ENCODE measurements at places on chromosomes 5 and 9. TPM values are rescaled to one million over a fixed set of nuclear protein-coding genes. Genes with fewer than 3 reads are reported as not detected.

DNA sequence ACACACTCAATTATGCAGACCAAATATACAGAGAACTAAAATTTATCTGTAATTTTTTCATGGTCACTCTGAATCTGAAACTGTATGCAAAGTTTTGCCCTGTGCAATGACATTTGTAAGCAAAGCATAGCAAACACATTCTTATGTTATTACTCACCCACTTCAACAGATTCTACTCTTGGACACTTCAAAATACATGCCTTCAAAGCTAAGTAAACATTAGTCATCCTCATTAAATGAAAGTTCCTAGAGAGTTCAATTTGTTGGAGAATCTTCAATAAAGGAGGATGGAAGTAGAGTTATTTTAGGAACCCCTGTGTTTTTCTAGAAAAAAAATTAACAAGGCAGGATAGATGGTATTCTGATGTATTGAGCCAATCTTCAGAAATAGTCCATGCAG is 639.7 kb upstream of the C9orf72 start:
- H3K36me3 ChIP-seq, result no peaks in the 10 kb centered on the region
- H3K27ac ChIP-seq, result no peak overlapping the region

GRCh38 chr5:137096149-137097103 is 402.7 kb downstream of the SPOCK1 start:
- no peaks in the 10 kb centered on the region for H3K36me3 ChIP-seq
- no peak overlapping the region for H3K4me3 ChIP-seq
- H3K27me3 ChIP-seq, result no peaks in the 10 kb centered on the region
- no peak overlapping the region for H3K27ac ChIP-seq
- no peaks in the 10 kb centered on the region for H3K4me1 ChIP-seq

DNA sequence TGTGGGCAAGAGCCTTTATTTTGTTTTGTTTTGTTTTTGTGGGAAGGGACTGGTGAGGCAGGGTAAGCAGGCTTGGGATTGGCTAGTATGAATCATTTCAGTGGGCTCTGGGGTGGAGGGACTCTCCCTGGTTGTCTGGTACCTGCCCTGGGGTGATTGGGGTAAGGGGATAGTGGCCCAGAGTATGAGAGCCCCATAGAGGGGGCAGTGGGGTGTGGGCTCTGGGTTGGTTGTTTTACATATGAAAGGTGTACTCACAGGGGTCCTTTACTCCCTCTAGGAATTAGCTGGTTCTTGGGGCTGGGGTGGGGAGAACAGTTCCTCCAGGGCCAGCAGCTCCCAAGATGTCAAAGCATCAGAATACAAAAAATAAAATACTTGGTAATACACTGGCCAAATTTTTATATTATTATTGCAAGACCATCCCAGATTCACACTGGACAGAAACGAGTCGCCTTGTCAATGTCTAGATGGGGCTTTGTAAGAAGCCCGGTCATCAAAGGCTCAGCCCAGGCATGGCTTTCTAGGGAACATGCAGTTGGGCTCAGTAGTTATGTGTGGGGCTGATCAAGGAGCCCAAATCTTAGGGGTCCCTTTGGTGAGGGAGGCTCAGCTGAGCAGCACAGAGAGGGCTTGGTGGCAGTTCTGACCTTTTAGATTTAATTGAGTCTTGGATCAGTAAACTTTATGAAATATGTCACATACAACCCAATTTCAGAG is 190.5 kb downstream of the NXNL2 start:
- no peak overlapping the region for H3K27ac ChIP-seq
- H3K36me3 ChIP-seq, result no peaks in the 10 kb centered on the region
- no peaks in the 10 kb centered on the region for H3K27me3 ChIP-seq
- no peak for DNase-seq

The DMRT3 gene
- total RNA-seq, result not detected

- peaks cover 3% of the 10 kb centered on the region for H3K36me3 ChIP-seq
- H3K27me3 ChIP-seq, result no peaks in the 10 kb centered on the region
- DNase-seq, result peak; percentile 64
- peaks cover 14% of the 10 kb centered on the region for H3K4me1 ChIP-seq
- H3K27ac ChIP-seq, result no peak overlapping the region
Measured at GRCh38 chr5:146233441-146233840, 30.0 kb downstream of the RBM27 start.

GRCh38 chr5:95780597-95780996 is 41.9 kb downstream of the GLRX start:
- H3K4me3 ChIP-seq, result no peak overlapping the region
- H3K27ac ChIP-seq, result peak overlapping the region; percentile 7
- H3K27me3 ChIP-seq, result no peaks in the 10 kb centered on the region

DNA sequence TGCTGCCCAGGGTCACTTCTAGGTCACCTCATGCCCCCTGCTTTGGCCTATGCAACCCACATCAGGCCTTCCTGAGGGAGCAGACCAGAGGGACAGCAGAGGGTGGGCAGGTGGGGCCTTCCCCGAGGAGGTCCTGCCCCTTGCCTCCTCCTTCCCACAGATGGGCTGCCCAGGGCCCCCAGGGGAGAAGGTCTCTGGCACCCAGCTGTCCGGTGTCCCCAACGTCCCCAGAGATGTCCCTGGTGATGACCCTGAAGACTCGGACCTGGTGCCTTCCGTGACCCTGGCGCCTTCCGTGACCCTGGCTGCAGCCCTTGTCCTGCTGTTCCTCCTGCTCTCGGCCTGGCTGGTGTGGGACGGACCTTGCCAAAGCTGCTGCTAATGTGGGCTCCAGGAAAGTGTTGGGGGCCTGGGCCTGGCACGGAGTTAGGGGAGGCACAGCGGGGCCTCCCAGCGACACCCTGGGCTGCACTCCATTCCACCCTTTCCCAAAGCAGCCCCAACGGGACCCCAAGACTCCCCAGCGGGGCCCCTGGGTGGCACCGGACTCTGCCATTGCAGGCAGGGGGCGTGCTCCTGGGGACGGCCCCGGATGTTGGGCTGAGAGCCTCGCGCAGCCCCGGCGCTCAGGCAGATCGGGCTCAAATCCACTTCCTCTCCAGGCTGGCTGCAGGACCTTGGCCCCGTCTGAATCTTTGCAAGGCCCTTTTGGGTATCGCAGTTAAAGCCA is 6.8 kb upstream of the SLC2A6 start:
- peak overlapping the region; percentile 39 for H3K27ac ChIP-seq
- H3K4me1 ChIP-seq, result peaks cover 18% of the 10 kb centered on the region
- H3K27me3 ChIP-seq, result no peaks in the 10 kb centered on the region
- H3K36me3 ChIP-seq, result no peaks in the 10 kb centered on the region

GRCh38 chr9:83424831-83425230 is 113.4 kb downstream of the FRMD3 start:
- H3K4me1 ChIP-seq, result peaks cover 41% of the 10 kb centered on the region
- H3K27me3 ChIP-seq, result no peaks in the 10 kb centered on the region
- H3K36me3 ChIP-seq, result no peaks in the 10 kb centered on the region
- no peak overlapping the region for H3K4me3 ChIP-seq
- peak overlapping the region; percentile 15 for H3K27ac ChIP-seq
- no peak for DNase-seq

- no peak for DNase-seq
- peaks cover under 1% of the 10 kb centered on the region for H3K4me1 ChIP-seq
Measured at GRCh38 chr5:143041972-143042770, 272.0 kb downstream of the ARHGAP26 start.

The TAF11L10 gene
- total RNA-seq, result not detected

The PCDHGA9 gene
- total RNA-seq, result 4.9 TPM

DNA sequence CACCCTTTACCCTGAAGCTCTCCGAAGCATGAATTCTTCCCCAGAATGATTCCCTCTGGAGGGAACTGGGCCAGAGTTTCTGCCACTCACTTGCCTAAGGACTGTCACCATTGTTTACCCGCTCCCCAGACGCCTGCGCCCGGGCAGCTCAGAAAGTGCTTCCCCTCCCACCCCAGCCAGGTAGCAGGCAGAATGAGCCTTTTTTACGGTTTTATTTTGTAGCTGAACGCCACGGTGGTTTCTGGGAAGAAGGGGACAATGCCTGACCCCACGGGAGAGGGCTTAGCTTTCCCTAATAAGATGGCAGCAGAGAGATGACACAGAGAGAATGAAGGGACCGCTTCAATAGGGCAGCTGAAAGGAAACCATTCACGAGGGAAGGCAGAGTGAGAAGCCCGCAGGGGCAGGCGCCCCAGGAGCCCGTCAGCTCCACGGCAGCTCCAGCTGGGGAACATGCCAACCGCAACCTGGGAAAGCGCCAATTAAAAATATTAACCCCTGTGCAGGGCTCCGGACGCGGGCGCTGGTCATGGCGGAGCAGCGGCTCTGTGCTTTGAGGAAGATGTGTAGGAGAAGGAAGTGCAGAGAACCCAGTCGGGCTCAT is 20.4 kb upstream of the NTNG2 start:
- H3K27ac ChIP-seq, result no peak overlapping the region
- no peaks in the 10 kb centered on the region for H3K36me3 ChIP-seq
- peak; percentile 43 for DNase-seq
- H3K27me3 ChIP-seq, result peaks cover 5% of the 10 kb centered on the region
- H3K4me1 ChIP-seq, result peaks cover 14% of the 10 kb centered on the region

- no peak overlapping the region for H3K27ac ChIP-seq
- no peaks in the 10 kb centered on the region for H3K27me3 ChIP-seq
- H3K36me3 ChIP-seq, result no peaks in the 10 kb centered on the region
- no peak overlapping the region for H3K4me3 ChIP-seq
Measured at GRCh38 chr9:14104496-14104895, 209.4 kb downstream of the NFIB start.

- H3K27me3 ChIP-seq, result no peaks in the 10 kb centered on the region
- DNase-seq, result no peak
- H3K36me3 ChIP-seq, result no peaks in the 10 kb centered on the region
Measured at GRCh38 chr5:57302164-57302563, 128.3 kb downstream of the GPBP1 start.

DNA sequence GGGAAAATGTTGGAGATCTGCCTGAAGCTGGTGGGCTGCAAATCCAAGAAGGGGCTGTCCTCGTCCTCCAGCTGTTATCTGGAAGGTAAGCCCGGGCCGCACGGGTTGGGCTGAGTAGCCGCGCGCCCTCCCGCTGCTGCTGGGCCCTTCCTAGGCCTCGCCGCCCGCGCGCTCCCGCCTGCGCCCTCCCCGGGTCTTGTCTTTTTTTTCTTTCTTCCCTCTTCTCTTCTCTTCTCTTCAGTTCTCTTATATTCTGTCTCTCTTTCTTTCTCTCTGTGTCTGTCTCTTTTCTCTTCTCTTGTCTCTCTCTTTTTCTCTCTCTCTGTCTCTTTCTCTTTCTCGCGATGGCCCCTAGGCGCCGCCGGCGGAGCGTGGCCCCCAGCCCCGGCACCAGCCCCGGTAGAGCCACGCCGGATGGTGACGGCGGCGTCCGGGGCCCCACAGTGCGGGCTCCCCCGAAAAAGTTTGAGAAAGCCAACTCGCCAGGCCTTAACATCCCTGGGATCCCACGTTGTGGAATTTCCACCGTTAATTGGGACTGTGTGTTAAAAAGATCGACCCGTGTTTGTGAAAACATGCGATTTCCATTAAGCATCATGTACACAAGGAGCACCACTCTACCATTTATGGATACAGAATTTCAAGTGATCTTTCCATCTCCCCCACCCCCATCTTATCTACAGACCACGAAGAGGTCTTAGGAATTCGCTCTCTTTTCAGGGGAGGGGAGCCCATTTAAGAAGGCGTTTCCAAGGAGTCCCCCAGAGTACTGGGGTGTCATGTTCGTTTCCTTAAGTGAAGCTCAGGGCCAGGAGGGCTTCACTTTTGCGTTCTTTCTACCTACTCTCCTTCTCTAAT is 616 bp downstream of the ABL1 start:
- DNase-seq, result peak; percentile 61
- H3K36me3 ChIP-seq, result no peaks in the 10 kb centered on the region
- H3K27me3 ChIP-seq, result no peaks in the 10 kb centered on the region
- H3K4me3 ChIP-seq, result peak overlapping the region; percentile 41

- no peak for DNase-seq
- H3K27ac ChIP-seq, result no peak overlapping the region
- peaks cover 8% of the 10 kb centered on the region for H3K4me1 ChIP-seq
Measured at GRCh38 chr5:180347702-180348101, 5.4 kb downstream of the GFPT2 start.

- H3K4me1 ChIP-seq, result no peaks in the 10 kb centered on the region
- no peak overlapping the region for H3K4me3 ChIP-seq
- DNase-seq, result no peak
- no peak overlapping the region for H3K27ac ChIP-seq
- no peaks in the 10 kb centered on the region for H3K27me3 ChIP-seq
Measured at GRCh38 chr9:132391449-132391848, 15.2 kb downstream of the TTF1 start.

DNA sequence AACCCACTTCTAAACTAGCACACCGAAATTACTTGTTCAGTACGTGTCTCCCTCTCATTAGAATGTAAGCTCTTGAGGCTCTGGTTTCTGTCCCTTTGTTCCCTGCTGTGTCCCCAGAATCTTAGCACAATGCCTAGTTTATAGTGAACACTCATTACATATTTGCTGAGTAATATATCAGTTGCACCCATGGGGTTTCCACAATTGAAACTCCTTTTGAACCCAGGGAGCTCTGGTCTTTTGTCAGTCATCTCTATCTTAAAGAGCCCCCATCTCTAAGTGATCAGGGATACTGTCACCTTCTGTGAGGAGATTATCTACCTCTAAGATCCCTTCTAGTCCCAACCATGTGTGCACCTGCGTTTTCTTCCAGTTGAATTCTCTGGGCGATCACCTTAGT is 12.8 kb downstream of the CAMK4 start:
- no peak for DNase-seq
- H3K36me3 ChIP-seq, result no peaks in the 10 kb centered on the region
- H3K27ac ChIP-seq, result no peak overlapping the region
- H3K27me3 ChIP-seq, result no peaks in the 10 kb centered on the region
- no peak overlapping the region for H3K4me3 ChIP-seq

GRCh38 chr5:127590156-127590722 is 58.6 kb upstream of the CTXN3 start:
- no peak overlapping the region for H3K4me3 ChIP-seq
- H3K36me3 ChIP-seq, result no peaks in the 10 kb centered on the region
- no peak overlapping the region for H3K27ac ChIP-seq

DNA sequence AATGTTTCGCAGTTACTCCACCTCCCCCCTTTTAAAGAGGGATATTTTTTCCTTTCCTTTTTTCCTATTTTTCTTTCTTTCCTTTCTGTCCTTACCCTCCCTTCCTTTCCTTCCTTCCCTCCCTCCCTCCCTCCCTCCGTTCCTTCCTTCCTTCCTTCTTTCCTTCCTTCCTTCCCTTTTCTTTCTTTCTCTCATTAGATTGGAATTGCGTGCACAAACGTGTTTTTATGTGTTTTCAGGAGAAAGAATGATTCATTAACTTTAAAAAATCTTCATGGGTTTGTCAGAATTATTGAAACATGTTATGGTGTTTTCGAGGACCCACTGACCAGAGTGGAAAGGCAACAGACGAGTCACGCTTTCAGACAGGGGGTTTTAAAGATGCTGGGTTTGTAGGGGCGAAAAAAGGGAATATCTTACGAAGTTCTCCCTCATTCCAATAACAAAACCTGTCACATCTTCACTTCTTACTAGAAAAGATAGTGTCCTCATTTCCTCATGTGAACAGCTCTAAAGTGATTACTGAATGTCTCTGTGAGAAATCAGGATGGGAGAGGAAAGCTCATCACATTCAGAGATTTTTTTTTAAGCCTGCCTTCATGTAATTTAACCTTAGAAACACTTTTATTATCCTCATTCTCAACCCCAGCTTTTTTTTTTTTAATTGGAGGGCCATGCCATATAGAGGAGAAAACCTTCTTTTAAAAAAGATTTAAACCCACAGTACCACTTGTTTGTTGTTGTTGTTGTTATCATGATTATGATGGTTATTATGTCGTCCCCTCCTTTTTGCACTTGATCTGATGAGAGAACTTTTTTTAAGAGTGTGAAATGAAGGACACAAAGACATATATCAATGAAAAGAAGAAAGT is 21.9 kb downstream of the NR2F1 start:
- no peak for DNase-seq
- no peak overlapping the region for H3K27ac ChIP-seq
- peaks cover 6% of the 10 kb centered on the region for H3K4me1 ChIP-seq
- no peaks in the 10 kb centered on the region for H3K36me3 ChIP-seq
- H3K27me3 ChIP-seq, result no peaks in the 10 kb centered on the region
- no peak overlapping the region for H3K4me3 ChIP-seq

The ZNF879 gene
- total RNA-seq, result 1.6 TPM

Measured in body of pancreas (tissue), 4 donors.